Astrocyte (in vitro differentiated cells and primary cell): ENCODE measurements at places on chromosomes 16 and 17.

GRCh38 chr17:28494445-28495188 is 11.5 kb upstream of the FOXN1 start:
- DNase-seq, result peak; percentile 6

DNA sequence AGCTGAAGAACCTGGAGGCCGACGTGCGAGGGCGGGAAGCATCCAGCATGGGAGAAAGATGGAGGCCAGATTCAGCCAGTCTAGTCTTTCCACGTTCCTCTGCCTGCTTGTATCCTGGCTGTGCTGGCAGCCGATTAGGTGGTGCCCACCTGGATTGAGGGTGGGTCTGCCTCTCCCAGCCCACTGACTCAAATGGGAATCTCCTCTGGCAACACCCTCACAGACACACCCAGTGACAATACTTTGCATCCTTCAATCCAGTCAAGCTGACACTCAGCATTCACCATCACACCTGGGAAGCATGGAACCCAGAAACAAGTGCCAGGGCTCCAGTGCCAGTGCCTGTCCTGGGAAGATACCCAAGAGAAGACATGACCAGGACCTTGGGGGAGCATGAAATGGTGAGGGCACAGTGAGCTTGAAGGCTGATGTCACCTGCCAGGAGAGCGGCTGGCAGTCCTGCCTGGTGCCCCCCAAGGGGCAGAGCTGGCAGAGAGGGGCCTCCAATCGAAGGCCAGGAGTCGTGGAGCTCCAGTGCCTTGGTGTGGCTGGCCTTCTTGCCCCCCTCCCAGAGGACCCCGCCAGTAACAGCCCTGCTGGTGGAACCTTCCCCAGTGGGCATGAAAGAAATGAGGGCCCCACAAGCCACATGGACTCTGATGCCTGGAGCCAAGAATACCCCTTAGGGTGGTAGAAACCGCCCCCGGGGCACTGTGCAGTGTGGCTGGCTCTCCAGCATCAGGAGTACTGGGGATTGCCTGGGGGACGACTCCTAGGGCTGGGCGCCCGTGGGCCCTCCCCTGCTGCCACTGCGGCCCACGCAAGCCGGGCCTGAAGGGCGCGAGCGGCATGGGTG is 643 bp upstream of the NPB start:
- DNase-seq, result no peak

GRCh38 chr16:12515746-12516145 is 287.9 kb downstream of the CPPED1 start:
- DNase-seq, result no peak

GRCh38 chr16:27625050-27625697 is 75.2 kb downstream of the KATNIP start:
- peak; percentile 43 for DNase-seq

GRCh38 chr17:79517827-79518584 is 92.8 kb downstream of the RBFOX3 start:
- DNase-seq, result no peak

DNA sequence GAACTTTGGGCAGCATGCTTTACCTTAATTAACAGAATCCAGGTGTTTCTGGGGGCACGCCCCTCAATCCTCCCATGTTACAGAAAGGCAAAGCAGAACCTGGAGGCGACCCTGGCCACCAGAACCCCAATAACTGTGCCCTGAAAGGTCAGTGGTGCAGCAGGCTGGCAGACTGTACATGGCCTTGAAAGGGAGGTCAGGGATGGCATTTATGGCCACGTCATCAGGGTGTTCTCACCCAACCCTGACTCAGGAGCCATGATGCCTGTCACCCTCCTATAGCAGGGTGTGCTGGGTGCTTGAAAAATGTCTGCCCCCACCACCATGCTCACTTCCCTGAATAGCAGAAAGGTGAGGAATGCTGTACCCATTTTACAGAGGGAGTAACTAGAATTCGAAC is 177.7 kb downstream of the TMEM132E start:
- no peak for DNase-seq

- DNase-seq, result peak; percentile 42
Observed at GRCh38 chr16:84266451-84266850, 26.6 kb upstream of the KCNG4 start.

GRCh38 chr16:72961863-72962262 is 86.1 kb downstream of the ZFHX3 start:
- no peak for DNase-seq

- DNase-seq, result no peak
Observed at GRCh38 chr17:74082886-74083285, 120.6 kb upstream of the RPL38 start.

GRCh38 chr16:81214745-81215166 is 23.7 kb upstream of the BCO1 start:
- DNase-seq, result no peak

DNA sequence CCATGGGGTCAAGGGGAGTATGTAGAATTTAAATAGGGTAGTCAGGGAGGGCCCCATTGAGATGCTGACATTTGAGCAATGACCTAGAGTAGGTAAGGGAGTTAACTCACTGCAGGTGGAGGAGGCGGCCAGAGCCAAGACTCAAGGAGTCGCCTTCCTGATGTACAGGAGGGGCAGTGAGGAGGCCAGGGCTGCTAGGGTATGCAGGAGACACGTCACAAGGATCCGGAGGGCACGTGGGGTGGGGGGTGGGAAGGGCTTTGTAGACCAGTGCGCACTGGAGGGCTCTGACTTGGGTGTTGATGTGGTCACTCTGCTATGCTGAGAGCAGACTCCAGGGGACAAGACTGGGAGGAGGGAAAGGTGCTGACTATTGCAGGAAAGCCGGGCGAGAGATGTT is 37.5 kb downstream of the SPECC1 start:
- DNase-seq, result no peak

- DNase-seq, result no peak
Observed at GRCh38 chr16:89536371-89536770, 24.1 kb upstream of the RPL13 start.

DNA sequence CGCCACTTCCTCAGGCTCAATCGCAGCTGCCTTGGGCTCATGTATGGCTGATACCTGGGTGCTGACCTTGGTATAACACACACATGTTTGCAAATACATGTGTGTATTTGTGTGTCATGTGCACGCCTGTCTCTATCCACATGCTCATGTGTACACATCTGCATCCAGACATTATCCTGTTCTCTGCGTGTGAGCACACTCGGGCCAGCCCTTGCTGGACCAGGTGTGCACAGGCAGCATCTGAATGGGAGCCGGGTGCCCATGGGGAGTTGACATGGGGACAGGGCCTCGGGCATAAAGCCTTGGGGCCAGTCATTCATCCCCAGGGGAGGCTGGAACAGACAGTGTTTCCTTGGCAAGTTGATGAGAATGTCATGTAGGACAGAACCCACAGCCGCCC is 29.1 kb upstream of the CRHR1 start:
- no peak for DNase-seq

DNA sequence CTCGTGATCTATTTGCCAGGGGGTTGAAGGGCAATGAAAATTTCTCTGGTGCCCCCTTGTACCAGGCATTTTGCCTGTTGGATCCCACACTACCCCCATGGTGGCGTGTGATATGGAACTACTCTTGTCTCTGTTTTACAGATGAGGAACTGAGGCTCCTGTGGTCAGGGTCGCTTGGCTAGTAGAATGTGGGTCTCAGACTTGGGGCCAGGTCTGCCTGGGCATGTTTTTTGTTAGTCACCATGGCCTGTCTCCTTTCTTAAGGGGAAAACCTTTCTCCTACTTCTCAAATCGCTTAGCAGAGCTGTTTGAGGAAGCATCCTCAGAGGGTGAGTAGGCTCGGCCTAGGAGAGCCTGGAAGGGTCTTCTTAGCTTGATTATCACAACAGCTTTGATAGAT is 51.2 kb downstream of the CLEC16A start:
- no peak for DNase-seq

DNA sequence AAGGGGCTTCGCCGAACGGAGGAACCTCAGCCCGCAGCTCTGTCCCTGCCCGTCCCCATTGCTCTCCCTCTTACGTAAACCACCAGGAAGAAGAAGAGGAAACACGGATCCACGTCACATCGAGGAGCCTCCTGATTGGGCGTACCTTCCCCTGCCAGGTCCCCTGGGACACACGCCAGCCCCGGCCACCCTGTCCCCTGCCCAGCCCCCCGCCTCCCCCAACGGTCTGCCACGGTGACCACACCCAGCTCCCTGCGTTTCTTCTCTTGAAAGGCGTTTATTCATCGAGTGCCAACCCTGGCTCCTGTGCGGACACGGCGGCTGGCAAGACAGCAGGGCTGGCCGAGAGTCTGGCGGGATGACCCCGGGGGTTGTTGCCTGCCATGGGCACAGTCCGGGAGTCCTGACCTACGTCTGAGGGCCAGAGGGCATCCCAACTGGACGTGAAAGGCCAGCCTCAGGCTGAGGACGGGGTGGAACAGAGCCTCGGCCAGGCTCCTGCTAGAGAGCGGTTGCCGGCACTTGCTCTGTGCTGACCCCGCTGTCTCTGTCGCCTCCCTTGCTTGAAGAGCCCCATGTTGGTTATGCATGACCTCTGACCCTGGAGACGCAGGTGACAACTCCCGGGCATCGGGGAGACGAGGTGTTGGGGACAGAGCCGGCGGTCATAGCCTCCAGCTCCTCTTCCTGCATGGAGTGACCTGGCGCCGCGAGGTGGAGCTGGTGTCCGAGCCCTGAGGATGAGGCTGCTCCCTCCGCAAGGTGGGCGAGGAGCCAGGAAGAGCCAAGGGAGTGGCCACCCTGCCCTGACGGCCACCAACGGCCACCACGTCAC is 40.5 kb upstream of the ACSF3 start:
- peak; percentile 47 for DNase-seq

DNA sequence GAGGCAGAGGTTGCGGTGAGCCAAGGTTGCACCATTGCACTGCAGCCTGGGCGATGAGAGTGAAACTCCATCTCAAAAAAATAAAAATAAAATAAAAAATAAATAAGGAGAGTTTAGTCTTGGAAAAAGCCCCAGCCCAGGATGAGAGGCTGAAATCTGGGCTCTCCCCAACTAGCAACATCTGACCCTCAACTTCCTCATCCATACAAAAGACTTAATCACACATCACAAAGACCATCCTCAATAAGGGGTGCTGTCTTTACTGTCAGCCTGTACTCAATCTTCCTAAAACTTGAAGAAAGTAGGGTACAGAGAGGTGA is 11.4 kb upstream of the SLC4A1 start:
- no peak for DNase-seq

DNA sequence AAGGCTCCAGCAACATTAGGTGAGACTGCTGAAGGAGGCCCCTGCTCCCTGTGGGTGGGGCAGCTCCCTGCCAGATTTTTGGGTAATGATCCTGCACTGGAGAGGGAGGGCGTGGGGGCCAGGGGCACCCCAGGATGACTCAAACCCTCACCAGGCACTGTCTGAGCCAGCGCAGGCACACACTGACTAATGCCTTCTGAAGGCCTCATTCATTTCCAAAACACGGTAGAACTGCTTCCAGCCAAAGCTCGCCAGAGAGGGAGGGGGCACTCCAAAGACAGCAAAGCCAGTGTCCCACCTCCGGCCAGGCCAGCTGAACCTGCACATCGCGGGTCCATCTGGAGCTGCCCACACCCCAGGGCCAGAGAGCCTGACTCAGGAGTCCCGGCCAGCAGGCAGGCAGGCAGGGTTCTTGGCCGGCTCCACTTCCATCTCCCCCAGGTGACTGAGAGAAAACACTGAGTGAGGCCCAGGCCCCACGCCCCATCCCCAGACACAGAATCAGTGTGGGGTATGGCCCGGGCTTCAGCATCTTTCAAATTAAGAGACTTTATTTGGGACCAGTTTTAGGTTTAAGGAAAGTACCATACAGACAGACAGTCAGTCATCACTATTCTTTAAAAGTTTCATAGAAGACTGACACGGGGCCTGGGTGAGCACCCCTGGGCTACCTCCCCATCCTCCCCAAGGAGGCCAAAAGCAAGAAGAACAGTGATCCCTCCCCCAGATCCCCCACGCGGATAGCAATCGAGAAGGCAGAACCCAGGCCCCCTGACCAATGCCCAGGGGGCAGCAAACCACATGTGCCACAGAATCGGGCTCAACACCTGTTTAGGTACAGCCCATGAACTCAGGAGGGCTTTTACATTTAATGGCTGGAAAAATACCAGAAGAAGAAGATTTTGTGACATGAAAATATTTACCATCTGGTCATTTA is 2.3 kb downstream of the PIEZO1 start:
- DNase-seq, result peak; percentile 74

DNA sequence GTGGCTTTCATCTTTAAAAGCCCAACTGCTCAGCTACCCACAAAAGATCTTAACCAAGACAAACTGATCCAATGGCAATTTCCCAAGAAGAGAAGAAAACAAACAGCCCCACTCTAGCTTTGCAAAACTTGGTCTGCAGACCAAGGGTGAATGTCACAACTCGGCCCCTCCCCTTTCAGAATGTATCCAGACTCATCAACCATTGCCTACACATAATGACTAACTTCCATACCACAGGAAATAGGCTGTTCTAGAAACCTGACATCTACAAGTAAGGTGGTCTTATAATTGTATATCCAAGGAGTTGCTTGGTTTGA is 16.0 kb downstream of the DCUN1D3 start:
- peak; percentile 77 for DNase-seq

DNA sequence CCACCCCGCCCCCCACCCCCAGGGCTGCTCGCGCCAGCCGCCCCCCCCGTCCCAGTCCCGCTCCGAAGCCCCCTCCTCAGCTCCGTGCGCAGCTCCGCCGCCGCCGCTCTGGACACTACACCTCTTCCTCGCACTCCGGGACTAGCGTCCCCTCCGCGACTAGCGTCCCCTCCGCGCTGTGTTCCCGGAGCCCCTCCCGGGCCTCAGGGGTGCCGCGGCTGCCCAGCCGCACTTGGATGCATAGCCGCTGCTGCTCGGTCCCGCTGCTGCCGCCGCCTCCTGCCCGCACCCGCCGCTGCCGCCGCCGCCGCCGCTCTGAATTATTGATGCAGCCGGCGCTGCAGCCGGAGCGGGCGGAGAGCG is at the start of gene CBLN1:
Gene CBLN1 (minus strand): TSS at position 359 of the 363 bp plus-strand sequence. CDS start 373 bp downstream, outside the sequence.
- DNase-seq, result no peak

GRCh38 chr17:77164483-77165091 is 23.8 kb downstream of the SEC14L1 start:
- peak; percentile 47 for DNase-seq

DNA sequence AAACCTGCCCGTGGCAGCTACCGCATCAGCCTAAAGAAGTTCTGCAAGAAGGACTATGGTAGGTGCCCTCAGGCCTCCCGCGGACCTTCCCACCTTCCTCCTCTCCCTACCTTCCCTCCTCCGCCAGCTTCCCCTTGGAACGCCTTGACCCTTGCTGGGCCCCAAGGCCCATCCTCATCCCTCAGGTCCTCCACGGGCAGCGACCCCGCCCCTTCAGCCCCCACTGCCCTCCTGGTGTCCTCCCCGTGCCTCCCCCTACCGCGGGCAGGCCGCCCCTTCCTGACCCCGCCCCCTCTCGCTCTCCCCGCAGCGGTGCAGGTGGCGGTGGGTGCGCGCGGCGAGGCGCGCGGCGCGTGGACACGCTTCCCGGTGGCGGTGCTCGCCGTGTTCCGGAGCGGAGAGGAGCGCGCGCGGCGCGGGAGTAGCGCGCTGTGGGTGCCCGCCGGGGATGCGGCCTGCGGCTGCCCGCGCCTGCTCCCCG is 1.4 kb upstream of the TBC1D24 start:
- no peak for DNase-seq
